Hypothalamus (tissue), 51 donors: ENCODE measurements at places on chromosomes 5 and 9.

- no peak for DNase-seq
These were observed 21.6 kb downstream of the RAB14 start for GRCh38 chr9:121179930-121180681.

GRCh38 chr5:135713161-135713915 lies 121.1 kb upstream of the SLC25A48 start:
- no peak for DNase-seq

- DNase-seq: no peak
These were observed 696.9 kb downstream of the MAT2B start for GRCh38 chr5:164202338-164202737.

DNA sequence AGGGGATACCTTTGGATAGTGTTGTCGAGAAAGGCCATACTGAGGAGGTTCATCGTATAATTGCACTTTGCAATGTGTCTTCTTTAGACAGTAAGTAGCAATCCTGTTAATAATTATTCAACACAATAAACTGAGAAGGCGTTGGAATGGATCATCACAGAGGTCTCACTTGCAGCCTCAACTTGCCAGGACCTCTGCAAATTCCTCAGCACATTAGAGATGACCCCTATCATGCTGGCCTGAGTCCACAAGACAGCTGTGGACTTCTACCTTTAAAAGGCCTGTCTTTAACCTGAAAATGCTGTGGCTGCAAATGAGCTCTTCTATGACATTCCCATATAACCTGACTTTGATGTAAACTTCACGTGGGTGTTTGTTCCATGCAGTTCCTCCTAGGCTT lies 14.1 kb downstream of the SH3TC2 start:
- DNase-seq: no peak

GRCh38 chr5:61280761-61281427 lies 51.2 kb upstream of the ZSWIM6 start:
- no peak for DNase-seq

- no peak for DNase-seq
These were observed 988.0 kb upstream of the SEMA6A start for GRCh38 chr5:117562647-117563046.

DNA sequence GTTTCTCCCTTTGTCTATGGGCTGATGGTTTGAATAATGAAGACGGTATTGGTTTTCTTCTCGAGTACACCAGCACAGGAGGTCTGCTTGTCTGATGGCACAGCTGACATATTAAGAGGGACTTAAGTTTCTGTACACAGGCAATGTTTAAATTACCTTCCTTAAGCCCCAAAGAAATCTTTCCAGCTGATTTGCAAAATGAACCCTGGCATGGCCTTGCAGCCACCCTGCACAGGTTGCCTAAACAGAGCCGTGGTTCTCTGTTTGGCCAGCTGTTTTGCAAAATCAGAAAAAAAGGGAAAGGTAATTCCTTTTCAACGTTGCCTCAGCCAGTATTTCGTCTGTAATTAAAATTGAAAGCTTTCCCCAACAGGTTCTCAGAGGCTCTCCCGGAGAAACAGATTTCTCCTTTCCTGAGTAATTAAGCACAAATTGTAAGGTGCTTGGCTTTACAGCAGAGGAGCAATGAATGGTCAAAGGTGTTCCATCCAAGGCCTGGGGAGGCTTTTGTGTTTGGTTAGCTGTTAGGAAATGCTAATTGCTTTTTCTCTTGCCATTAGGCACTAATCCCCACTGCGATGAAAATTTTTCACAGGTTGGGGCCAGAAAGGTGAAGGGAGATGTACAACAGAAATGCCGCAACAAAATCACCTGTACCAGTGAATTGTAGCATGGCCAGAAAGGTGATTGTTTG lies 138.9 kb downstream of the RASEF start:
- no peak for DNase-seq

GRCh38 chr9:79433703-79434102 lies 138.1 kb upstream of the TLE4 start:
- no peak for DNase-seq
